Kidney capillary endothelial cell (primary cell): ENCODE measurements at places on chromosomes 5 and 9.

- no peak for DNase-seq
These were observed 11.9 kb downstream of the NKD2 start for GRCh38 chr5:1020452-1020961.

GRCh38 chr5:12313602-12314001, 409.4 kb upstream of the CTNND2 start:
- DNase-seq, result no peak

- no peak for DNase-seq
These were observed 87.2 kb upstream of the NEURL1B start for GRCh38 chr5:172553903-172554302.

GRCh38 chr5:159133041-159133741, 33.5 kb upstream of the EBF1 start:
- DNase-seq, result peak; percentile 60

DNA sequence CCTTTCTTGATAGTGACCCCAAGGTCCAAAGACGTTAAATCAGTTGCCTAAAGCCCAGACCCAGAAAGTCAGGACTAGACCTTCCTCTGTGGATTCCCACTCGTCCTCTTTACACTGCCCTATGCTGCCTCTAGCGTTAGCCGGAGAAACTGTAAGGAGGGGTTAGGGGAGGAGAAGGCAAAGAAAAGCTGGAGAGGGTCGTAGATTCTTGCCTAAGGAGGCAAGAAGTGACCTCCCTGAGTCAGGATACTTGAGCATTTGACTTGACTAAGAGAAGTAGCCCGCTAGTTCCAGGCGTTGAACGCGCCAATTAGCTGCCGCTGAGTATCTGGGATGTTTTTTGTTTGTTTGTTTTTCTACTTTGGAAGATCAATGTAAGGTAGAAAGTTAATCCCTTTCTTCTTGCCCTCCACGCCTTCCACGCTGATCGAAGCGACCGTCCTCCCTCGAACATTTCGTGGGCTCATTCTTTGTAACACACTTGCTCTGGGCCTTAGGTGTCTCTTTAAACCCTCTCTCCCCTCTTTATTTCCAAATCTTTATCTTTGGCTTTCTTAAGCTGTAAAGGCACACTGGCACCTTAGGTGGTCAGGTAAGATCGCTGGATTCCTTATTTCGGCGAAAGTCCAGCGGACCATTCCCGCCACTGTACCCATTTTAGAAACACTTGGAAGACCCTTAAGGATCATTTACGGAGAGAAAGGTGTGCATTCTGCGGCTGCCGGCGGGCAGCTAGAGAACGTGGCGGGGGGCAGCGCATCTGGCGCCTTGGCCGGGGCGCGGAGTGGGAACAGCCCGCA, 5.1 kb upstream of the RGMB start:
- peak; percentile 59 for DNase-seq

GRCh38 chr5:149731617-149732323, 1.7 kb downstream of the PPARGC1B start:
- peak; percentile 29 for DNase-seq

DNA sequence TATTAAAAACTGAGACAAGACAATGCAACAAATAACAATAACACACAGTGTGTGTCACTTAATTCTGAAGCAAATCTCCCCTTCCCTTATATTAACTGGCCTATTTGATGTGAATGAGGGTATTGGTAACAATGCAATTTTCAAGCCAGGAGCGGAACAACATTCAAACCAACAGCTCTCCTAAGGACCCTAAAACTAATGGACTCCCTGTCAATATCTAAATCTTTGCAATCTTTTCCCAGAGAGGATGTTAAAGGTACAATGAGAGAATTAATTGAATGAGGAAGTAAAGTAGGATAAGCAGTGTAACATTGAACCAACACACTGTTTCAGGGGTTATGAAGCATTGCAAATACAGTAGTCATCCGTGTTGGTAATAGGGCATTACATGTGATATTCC, 311.7 kb downstream of the HTR1A start:
- DNase-seq, result no peak

GRCh38 chr5:10760096-10760920, 726 bp downstream of the DAP start:
- DNase-seq, result peak; percentile 36

DNA sequence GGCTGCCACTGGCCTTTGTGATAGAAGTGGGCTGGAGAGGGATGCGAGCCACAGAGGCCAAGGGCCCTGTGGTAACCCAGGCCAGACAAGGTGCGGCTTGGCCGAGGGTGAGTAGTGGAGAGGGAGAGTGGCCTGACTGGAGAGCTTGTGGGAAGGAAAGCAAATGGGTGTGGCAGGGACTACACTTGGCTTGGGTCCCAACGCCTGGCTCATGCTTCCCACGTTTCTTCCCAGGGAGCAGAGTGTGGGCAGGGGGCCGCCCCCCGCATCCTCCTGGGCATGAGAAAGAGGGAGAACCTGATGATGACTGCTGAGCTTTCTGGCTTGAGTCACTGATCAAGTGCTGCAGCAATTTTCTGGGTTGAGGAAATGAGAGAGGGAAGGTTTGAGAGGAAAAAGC, 95.7 kb downstream of the ANKH start:
- DNase-seq, result no peak

GRCh38 chr5:10825897-10826644, 65.0 kb upstream of the DAP start:
- DNase-seq, result no peak

GRCh38 chr9:132498531-132499210, 83.7 kb upstream of the BARHL1 start:
- no peak for DNase-seq

- DNase-seq, result no peak
These were observed 62.9 kb downstream of the IRX2 start for GRCh38 chr5:2688586-2688985.

DNA sequence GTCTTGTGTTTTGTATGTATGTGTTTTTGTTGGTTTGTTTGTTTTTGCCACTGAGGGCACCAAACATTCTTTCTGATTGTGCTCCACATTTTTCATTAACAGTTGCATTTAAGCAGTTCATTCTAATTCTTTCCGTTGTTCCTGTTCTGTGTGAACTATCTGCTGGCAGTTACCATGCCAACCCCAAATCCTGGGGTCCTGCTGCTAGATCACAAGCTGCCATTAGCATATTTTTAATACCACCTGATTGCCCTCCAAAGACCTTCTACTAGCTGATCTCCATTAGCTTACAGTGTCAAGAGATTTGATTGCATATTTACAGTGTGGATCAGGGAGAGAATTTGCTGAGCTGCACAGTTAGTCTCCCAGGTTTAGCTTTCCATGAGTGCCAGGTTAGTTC, 40.6 kb upstream of the STARD4 start:
- DNase-seq, result no peak

DNA sequence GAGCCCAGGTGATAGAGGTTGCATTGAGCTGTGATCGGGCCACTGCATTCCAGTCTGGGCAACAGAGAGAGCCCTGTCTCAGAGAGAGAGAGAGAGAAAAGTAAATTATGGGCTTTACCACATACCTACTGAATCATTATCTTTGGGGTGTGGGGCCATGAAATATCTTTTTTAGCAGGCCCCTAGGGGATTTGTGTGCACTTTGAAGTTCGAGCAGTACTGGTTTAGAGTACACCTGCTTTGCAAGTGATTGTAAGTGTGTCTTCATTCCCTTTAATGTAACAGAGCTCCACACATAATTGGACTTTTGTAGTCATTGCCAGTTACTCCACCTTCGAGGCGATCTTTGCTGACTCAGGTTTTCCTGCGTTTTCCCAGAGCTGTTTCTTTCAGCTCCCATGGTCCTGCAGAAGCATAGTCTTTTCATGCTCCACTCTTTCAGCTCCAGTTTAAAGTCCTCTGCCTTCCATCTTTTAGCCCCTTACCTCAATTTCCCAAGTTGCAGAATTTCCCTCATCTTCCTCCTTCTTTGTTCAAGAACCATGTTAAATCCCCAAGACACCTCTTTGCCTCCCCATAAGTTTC, 24.0 kb upstream of the FRMPD1 start:
- no peak for DNase-seq

DNA sequence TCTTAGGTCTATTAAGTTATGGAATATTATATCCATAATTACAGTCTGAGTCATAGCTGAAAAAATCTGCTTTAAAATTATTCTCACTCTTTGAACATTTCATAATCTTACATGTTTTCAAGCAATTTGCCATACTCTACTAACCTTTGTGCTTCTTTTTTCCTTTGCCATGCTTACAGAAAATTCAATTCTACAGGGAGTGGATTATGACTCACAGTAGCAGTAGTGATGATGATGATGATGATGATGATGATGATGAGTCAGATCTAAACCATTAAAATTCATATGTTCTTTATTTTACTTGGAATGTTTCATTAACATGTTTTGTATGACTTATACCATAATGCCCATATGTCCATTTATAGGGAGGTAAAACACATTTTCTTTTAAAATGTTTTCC, 207.1 kb downstream of the VPS13A start:
- peak; percentile 16 for DNase-seq

DNA sequence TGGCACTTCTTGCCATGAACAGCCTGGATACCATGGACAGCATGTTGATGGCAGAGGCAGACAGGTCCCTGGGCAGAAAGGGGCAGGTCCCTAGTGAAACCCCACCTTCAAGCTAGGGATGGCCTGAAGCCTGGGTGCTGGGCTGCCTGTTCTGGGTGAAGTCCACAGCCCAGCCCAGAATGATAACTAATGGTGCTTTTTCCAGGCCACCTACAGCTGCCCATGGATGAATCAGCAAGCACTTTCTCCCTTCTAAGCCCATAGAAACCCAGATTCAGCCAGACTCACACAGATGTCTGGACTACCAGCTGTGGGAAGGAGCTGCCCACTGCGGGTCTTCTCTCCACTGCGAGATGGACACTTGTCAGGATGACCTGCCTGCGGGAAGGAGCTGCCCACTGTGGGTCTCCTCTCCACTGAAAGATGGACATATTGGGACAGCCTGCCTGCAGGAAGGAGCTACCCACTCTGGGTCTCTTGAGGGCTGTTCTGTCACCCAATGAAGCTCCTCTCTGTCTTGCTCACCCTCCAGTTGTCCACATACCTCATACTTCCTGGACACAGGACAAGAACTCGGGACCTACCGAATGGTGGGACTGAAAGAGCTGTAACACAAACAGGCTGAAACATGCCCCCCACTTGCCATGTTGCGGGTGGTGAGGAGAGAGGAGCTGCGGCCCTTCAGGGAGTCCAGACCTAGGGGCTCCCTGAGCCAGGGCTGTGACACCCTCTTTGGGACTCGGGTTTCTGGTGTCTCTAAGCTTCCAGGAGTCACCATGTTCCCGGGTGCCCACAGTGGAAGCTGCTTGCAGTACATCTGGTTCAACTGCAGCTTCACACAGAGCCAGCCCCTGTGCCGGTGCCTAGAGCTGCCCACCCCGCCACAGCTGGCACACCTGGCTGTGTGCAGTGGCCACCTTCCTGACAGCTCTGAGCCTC, 60.7 kb upstream of the SYNPO start:
- no peak for DNase-seq

DNA sequence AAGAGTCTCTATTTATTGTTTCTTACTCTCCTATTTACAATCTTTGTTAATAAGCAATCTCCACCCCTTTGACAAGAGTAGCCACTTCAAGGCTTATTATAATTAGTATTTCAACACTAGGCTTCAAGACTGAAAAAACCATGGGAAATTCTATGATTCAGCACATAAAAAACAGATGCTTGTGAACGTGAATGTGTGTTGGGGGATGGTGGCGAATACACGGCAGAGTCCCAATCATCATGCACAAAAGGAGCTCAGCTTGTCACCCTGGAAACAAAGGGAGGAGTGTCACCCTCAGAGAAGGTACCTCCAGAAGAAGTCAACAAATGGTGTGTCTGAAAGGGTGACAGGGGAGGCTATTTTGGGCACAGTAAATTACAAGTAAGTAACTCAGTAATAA, 157.2 kb upstream of the RETREG1 start:
- DNase-seq, result no peak

DNA sequence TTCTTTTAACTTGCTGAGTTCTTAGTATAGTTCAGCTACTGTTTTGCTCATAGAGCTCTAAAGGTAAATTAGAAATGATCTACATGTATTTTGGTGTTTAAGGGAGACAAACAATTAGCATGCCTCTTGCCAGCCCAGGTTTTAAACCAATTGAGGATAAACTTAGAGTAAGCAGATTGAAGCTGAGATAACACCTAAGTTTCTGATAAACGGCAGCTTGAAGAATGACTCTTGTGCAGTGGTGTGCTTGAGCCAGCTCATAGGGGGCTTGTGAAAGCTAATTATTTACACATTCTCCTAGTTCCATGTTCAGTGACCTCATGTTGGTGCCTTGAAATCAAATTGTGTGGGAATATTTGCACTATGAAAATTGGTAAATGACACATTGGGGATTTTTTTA, 193.0 kb downstream of the PRR16 start:
- DNase-seq, result no peak

DNA sequence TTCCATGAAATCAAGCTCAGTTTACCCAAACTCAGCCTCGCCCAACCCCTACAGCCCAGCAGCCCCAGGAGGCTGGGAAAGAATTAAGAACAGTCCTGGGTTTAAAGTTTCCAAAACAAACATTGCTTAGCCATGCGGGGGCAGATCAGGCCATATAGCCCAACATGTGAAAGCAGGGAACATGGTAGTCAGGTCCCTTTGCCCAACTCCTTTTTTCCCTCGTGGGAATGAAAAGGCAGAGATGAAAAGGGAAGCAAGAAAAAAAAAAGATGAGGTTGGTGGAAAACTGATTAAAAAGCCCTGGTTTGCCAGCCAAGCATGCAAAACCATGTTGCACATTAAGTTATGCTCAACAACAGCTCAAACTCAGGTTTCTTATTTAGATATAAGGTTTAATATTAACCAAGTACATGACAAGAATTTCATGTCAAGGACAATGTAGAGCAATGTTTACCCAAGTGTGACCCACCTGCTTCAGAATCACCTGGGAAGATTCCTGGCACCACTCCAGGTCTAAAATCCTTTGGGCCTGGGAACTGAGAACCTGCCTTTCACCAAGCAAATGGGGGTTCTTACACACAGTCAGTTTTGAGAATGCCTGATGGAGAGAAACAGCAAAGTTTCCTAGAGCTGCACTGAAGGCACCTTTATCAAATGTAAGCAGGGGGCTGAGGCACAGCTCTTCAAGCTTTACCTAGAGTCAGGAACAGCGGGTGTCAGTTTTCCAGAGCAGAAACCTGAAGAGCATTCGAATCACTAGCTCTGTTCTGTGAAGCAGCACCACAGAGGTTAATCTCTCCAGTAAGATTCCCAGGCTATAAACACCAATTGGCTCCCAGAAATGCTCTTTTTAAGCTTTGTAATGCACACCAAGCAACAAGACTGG, 1.7 kb downstream of the FREM1 start:
- no peak for DNase-seq

- no peak for DNase-seq
These were observed 22.1 kb downstream of the ITGA2 start for GRCh38 chr5:53011233-53011632.
